ENCODE measurements at places on chromosomes 5 and 9.

DNA sequence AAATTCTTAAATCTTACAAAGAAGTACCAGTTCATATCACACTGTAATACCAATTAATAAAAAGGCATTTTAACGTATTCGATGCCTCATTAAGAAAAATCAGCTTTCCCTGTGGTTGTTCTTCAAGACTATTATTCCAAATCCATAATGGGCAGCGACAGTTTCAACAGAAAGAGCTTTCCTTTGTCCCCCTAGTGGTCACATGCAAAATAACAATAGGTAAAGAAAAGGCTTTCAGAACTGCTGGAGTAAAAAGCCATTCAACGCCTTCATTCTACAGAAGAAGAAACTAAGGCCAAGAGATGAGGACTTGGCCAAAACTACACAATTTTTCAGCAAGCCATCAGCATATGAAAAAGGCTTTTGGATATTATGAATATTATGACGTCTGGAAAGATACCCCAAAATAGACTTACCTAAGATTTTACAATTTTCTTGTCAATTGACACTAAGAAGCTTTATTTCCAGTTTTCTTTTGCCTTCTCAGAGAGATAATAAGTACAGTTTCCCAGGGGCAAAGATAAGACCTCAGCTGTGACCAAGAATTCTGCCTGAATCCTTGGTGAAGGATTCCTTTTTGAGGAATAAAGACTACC, 6.7 kb upstream of the CDH6 start:
- no peak for DNase-seq

- DNase-seq: no peak
Observed at GRCh38 chr5:146039420-146039819, 66.0 kb downstream of the PLAC8L1 start.

GRCh38 chr9:134326724-134327601, 708 bp downstream of the RXRA start:
- no peak for DNase-seq

GRCh38 chr5:72234265-72234700, 85.8 kb downstream of the MRPS27 start:
- DNase-seq: no peak

DNA sequence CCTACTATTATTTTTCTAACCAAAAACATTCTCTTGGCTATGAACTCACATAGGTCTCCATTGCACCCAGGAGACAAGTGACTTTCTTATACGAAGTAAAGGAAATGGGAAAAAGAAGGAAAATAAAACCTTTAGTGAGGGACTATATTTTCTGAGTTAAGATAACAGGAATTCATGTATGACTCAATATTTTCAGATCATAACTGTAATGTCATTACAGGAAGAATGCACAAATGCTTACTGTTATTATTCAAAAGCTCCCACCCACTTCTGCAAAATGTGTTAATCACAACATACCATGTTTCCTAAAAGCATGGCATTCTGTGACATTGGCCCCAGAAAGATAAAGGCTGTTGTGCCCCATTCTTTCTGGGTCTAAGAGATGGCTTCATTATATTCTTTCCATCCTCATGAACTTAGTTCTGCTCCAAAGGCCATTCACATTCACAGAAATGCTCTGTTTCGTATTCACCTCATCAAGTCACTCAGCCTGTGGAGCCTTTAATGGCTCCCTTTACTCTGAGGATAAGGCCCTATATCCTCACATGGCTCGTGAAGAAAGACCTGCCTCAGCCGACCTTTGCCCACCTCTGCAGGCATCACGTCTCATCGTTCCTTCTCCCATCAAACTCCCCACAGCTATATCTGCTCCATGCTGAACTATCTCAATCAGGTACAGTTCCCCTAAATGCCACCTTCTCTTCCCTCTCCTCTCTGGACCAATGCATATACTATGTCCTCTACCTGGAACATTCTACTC, 77.0 kb downstream of the ABCA1 start:
- no peak for DNase-seq

DNA sequence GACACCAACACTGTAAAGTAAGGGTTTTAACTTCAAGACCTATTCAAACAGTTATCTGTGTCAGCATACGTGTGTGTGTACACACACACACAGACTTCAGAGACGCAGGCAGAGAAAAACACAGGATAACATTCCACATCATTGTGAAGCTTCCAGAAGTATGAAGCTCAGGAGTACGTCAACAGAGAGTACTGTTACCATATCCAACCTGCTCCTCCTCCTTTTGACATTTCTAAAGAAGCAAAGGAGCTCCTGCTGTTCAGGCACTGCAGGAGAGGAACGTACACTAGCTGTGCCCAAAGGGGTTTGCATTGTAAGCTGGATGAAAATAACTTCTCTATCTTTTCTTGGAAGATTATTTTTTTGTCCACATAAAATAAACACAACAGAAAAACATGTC, 180.7 kb downstream of the MEF2C start:
- DNase-seq: no peak

DNA sequence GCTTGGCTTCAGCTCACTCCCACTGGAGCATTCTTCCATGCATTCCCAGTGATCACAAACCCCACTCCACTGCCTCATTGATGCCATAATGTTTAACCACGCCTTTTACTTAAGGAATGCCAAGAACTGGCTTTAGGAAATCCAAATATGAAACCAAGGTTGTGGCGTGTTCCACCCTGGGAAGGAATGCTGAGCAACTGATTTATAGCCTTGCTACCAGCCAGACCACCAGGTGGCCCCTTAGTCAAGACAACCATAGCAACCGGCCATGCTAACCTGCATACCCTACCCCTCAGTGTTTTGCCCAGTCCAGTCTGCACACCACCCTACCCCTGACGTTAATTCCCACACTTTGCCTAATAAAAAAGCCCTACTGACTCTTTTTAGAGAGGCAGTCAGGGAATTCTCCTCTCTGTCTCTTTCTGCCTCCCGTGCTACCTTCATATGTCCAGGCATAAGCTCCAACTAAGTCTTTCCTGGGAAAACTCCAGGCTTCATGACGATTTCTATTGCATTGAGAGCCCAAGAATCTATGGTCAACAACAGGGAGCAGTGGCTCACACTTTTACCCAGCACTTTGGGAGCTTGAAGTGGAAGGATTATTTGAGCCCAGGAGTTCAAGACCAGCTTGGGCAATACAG, 27.0 kb upstream of the PRRC2B start:
- DNase-seq: no peak

- no peak for DNase-seq
Observed at GRCh38 chr5:52648726-52649125, 139.0 kb upstream of the ITGA1 start.

Data from stimulated activated CD8-positive, alpha-beta memory T cell treated with anti-CD3 and anti-CD28 coated beads, Interleukin-12 subunit alpha, Interleukin-12 subunit beta, amount 100 ng/mL, for 1 hour (primary cell).